GM23338 (cell line): ENCODE measurements at places on chromosomes 16 and 17.

DNA sequence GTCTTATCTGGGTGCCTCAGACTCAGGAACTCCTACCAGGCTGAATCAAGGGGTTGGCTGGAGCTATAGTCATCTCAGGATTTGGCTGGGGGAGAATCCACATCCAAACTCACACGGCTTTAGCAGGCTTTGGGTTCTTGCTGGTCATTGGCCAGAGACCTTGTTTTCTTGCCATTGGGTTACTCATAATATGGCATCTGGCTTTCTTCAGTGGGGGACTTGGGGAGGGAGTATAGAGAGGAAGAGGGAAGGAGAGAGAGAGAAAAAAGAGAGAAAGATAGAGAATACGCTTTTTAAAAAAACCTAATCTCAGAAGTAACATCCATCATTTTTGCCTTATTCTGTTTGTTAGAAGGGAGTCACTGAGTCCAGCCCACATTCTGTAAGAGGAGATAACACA lies 191.5 kb upstream of the SHISA6 start:
- no peak overlapping the region for H3K27ac ChIP-seq
- no peak overlapping the region for H3K4me3 ChIP-seq
- peaks cover 4% of the 10 kb centered on the region; the same call in 1 of the 2 replicates for H3K36me3 ChIP-seq
- no peaks in the 10 kb centered on the region for H3K4me1 ChIP-seq

GRCh38 chr16:1762879-1763520 lies 8.3 kb downstream of the NME3 start:
- H3K27ac ChIP-seq, result no peak overlapping the region
- DNase-seq, result no peak
- H3K27me3 ChIP-seq, result no peaks in the 10 kb centered on the region
- H3K4me1 ChIP-seq, result no peaks in the 10 kb centered on the region; the same call in 1 of the 2 replicates

DNA sequence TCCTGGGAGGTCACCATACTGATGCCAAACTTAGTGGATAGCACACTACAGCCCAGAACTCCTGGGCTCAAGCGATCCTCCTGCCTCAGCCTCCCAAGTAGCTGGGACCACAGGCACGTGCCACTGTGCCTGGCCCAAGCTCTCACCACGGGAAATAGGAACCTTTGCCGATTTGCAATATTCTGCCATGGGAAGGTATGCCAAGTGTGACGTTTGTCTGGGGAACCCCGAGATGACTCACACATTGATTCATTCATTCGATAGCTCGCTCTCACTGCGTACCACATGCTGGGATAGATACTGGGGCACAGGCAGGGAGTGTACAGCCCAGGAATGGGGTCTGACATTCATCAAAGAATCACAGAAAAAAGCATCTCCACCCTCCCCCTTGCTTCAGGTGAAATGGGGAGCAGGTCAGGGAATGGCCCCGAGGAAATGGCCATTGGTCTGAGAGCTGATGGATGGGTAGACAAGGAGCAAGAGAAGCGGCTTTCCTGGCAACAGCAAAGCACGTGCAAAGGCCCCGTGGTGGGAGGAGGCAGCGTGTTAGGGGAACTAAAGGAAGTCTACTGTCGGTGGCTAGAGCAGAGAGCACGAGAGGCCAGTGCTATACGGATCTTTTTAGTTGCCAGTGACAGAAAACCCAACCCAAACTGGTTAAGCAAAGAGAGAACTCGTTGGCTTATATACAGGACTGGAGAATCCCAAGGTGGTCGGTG lies 44.1 kb downstream of the DNAH17 start:
- H3K4me3 ChIP-seq, result no peak overlapping the region
- no peaks in the 10 kb centered on the region for H3K4me1 ChIP-seq
- H3K27me3 ChIP-seq, result no peaks in the 10 kb centered on the region
- no peaks in the 10 kb centered on the region for H3K36me3 ChIP-seq
- DNase-seq, result no peak
- no peak overlapping the region for H3K27ac ChIP-seq

DNA sequence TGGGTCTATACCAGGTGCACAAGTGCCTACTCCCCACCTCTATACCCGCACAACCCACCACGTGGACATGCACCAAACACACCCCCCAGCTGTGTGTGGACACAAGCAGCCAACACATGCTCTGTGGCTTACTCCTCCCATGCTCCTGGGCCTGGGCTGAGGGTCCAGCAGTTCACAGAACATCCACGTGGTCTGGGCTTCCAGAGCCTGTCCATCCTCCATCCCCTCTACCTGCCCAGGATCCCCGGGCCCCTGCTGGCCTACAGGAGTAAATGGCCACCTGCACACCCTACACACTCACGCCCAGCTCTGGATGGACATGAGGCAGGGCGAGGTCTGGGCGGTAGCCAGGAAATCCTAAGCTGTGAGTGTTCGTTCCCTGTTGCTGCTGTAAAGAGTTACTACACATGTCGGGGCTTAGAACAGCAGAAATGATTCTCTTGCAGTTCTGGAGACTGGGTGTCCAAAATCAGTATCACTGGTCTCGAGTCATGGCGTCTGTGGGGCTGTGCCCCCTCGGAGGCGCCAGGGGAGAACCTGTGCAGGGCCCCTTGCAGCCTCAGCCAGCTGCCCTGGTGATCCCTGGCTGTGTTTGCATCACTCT lies 15.0 kb upstream of the RAI1 start:
- H3K4me1 ChIP-seq, result peaks cover 6% of the 10 kb centered on the region; the same call in 1 of the 2 replicates
- H3K27ac ChIP-seq, result no peak overlapping the region
- H3K4me3 ChIP-seq, result no peak overlapping the region
- DNase-seq, result no peak
- H3K36me3 ChIP-seq, result no peaks in the 10 kb centered on the region
- no peaks in the 10 kb centered on the region for H3K27me3 ChIP-seq

DNA sequence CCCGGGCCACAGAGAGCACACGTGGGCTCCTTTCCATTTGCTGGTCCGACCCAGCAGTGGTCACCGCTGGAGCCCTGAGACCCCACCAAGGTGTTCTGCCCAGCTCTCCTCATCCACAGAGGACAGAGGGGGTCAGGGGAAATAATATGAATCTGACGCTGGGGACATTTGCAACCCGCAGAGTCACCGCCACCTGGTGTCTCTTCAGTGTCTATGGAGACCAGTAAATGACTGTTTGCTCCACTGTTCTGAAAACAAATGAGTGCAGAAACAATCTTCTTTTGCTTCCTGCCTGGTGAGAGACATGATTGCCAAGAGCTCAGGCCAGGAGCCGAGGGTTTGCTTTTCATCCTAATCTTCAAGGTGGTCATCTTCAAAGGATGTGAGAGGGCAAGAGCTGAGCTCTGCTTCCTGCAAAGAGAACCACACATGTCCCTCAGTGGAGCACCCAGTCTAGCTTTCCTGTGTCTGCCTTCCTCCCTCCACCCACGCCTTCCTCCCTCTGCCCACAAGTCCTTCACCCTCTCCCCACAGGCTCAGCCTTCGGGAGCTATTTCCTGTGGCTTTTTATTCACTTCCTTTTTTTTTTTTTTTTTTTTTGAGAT lies 14.7 kb upstream of the KLHDC4 start:
- no peak overlapping the region for H3K4me3 ChIP-seq
- H3K27ac ChIP-seq, result no peak overlapping the region
- no peaks in the 10 kb centered on the region for H3K27me3 ChIP-seq
- no peaks in the 10 kb centered on the region for H3K36me3 ChIP-seq
- peaks cover 9% of the 10 kb centered on the region for H3K4me1 ChIP-seq

- no peaks in the 10 kb centered on the region for H3K36me3 ChIP-seq
- no peak for DNase-seq
- H3K27ac ChIP-seq, result no peak overlapping the region
- H3K4me1 ChIP-seq, result no peaks in the 10 kb centered on the region
- H3K4me3 ChIP-seq, result no peak overlapping the region
These were observed 108.0 kb upstream of the GOT2 start for GRCh38 chr16:58842156-58842555.

GRCh38 chr17:81481073-81481799 lies 31.4 kb downstream of the ACTG1 start:
- H3K4me3 ChIP-seq, result peak overlapping the region; percentile 53
- H3K27me3 ChIP-seq, result peaks cover 49% of the 10 kb centered on the region
- no peaks in the 10 kb centered on the region for H3K36me3 ChIP-seq
- no peaks in the 10 kb centered on the region; the same call in 1 of the 2 replicates for H3K4me1 ChIP-seq
- peak; percentile 77 for DNase-seq

DNA sequence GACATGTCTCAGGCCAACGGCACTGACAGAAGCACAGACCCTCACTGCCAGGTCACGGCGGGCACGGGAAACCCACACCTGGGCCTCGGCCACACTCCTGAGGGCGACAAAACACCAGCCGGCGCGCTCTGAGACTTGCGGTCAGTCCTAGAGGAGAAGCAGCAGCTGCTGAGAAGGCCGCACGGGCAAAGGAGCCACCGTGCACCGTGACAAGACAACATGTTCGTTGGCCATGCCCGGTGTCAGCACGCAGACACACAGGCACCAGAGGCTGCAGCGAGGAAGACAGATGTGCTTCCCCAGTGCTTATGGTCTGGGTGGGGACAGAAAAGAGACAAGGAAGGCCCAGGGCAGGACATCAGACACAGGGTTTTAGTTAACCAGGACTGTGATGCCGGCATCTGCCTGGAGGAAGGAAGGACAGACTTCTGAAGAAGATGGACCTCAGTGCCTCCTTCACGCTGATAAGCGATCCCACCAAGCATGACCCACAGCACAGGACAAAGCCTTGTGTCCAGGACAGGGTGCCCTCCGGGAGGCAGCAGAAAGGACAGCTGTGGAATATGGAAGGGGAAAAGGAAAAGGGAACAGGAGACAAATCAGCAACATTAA lies 84.0 kb downstream of the ANKRD11 start:
- no peaks in the 10 kb centered on the region for H3K27me3 ChIP-seq
- H3K4me3 ChIP-seq, result no peak overlapping the region
- no peaks in the 10 kb centered on the region for H3K36me3 ChIP-seq
- no peak for DNase-seq

GRCh38 chr16:64272028-64272427 lies 849.8 kb downstream of the CDH11 start:
- no peak overlapping the region for H3K27ac ChIP-seq
- H3K27me3 ChIP-seq, result no peaks in the 10 kb centered on the region
- no peak for DNase-seq
- no peaks in the 10 kb centered on the region for H3K36me3 ChIP-seq
